ENCODE measurements at places on chromosomes 4 and X.

- DNase-seq = no peak
Observed at GRCh38 chr4:147824316-147824715, 92.4 kb downstream of the ARHGAP10 start.

DNA sequence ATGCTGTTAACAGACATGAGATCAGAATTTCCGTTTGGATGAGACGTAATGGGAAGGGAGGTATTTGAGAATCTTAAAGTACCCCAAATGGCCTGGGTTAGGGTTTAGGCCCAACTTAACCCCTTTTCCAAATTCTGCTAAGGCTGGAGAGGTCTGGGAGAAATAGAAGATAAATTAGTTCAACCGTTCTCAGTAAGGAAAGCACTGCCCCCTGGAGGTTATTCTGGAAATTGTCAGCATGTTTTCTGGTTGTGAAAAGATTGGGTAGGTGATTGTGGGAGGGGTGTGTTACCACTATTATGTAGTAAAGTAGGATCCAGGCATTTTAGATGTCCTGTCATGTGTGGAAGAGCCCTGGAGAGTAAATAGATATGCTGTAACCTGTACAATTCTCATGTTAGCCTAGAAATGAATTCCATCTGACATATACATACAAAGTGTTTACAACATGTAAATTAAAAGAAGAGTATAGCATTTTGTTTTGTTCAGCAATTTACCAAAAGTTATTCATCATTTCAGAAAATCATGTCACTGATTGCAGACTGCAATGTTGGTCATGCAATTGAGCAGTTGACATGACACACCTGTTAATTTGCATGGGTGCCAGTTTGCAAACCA is 26.8 kb upstream of the GRXCR1 start:
- peak; percentile 6 for DNase-seq

- no peak for DNase-seq
Observed at GRCh38 chr4:175470131-175470530, 341.9 kb downstream of the GPM6A start.

- no peak for DNase-seq
Observed at GRCh38 chrX:108366644-108367406, 71.4 kb downstream of the COL4A6 start.

DNA sequence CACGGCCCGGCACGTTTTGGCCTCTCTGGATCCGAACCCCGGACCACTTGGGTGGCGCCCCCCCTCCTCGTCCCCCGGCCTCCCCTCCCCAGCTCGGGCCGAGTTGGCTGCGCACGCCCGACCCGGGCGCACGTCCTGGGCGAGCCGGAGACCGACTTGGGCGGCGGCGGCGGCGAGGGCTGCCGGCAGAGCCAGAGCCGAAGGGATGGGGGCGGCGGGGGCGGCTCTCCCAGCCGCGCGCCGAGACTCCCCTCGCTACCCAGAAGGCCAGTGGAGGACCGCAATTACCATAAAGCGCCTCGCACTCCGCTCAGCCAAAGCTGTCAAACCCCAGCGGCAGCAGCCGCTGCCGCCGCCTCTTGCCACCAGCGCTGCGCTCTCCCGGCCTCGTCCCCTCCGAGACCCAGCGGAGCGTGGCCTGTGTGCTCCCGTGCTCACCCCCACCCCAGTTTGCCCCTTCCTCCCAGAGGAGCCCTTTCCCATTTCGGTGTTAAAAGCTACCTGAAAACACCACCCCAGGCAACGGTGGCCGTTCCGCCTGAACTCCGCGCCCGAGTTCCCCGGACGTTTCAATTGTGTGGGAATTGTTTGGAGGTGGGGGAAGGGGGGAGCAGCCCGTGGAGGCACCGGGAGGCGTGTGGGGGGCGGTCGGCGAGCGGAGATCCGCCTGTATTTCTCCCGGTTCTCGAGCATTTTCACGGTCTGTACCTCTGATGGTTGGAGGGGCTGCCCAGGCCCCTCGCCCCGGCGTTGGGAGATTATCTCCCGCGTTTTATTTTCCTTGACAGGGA is 701 bp upstream of the BCOR start:
- peak; percentile 43 for DNase-seq

DNA sequence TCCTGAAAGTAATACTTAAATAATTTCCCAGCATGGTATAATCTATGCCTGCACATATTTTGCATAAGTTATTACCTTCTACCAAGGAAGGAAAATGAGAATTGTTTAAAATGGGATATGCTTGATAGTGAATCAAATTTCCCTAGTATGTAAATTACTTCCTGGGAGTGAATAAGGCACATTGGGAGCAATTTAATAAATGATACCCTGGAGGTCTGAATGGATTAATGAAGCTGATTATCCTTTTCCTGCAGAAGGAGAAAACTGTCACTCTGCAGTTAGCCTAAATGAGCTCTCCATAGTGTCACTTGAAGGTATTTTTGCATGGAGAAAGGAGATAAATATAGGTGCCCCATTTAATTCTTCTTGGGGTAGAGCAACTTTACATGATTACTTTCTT is 2212.0 kb downstream of the PCDH7 start:
- DNase-seq = no peak

- DNase-seq = no peak
Observed at GRCh38 chr4:173527103-173527891, 2.7 kb downstream of the HAND2 start.

- no peak for DNase-seq
Observed at GRCh38 chr4:81595798-81596610, 124.3 kb upstream of the RASGEF1B start.

DNA sequence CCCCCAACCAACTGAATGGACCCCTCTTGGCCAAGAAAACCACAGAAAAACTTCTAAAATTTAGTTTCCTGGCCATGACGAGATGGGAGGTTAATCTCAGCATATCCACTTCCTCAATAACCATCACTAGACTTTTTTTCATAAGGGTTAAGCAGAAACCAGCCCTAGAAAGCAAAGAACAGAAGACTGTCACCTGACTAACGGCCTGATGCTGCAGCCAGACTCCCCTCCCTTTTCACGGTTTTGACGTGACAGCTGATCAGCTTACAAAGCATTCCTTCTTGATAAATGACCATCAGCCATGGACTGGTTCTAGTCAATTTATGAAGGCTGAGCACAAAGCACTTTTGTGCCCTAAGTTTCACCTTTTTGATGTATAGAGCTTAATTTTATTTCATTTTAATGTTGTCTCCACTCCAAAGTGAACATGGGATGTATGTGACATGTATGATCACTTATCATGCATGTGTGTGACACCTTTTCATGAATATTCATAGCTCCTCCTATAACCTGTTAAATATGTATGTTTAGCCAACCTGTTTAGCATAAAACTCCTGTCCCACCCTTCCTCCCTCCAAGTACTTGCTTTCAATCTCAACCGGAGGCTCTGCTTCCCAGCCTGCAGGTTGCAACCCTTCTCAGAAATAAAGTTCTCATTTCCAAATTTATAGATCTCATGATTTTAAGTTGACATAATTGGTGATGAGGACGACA is 56.3 kb downstream of the SERTM2 start:
- no peak for DNase-seq

DNA sequence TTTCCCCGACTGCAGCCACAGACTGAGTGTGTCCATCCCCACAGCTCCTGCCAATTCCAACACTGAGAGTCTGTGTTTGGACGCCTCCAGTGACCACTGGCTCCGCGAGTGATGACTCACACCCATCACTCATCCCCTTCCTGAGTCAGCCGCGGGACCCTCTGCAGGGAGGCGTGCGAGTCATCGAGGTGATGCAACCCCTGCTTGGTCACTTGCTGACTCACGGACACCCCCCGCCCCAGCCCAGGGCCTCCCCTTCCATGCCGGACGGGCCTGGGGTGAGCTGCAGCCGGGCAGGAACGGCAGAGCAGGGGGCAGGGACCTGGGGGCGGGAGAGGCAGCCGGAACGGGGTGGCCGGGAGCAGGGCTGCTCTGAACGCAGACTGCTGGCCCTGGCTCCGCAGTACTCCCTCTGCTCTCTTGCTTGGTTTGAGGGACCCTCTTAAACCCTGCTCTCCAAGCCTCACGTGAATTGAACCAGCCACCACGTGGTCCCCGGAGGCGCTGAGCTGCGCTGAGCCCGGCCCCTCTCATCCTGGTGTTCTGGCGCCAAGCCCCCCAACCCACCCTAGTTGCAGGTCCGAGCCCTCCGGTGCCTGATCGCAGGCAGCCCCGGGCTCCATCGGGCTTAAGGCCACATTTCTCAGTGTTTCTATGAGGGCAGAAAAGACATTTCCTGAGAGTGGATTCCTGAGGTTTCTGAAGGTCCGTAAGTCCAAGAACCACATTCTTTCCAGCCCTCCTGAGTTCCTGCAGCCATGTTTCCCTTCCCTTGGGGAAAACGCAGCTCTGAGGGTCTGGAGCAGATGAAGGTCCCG is 32.4 kb downstream of the FGFRL1 start:
- no peak for DNase-seq

Measured in stimulated activated CD8-positive, alpha-beta memory T cell treated with anti-CD3 and anti-CD28 coated beads, Interleukin-4, amount 100 ng/mL, for 4 hours (primary cell).